Kidney (tissue), 22 donors: ENCODE measurements at places on chromosomes 11 and 22.

DNA sequence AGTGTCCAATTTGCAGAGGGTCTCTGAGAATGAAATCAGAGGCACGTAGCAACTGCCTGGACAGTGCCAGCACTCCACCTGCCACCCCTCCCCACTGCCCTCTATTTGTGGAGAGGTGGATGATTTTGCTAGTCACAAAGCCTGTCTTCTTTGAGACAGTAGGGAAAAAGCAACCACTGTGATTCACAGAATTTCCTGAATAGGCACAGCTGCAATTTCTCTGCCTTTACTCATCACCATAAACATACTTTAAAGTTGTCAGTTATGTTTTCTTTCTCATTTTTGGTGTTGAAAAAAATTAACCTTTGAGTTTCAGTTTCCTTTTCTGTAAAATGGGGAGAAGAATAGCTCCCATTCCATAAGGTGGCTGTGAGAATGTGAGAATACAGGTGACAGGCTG lies 134.3 kb downstream of the TEAD1 start:
- no peak for DNase-seq

DNA sequence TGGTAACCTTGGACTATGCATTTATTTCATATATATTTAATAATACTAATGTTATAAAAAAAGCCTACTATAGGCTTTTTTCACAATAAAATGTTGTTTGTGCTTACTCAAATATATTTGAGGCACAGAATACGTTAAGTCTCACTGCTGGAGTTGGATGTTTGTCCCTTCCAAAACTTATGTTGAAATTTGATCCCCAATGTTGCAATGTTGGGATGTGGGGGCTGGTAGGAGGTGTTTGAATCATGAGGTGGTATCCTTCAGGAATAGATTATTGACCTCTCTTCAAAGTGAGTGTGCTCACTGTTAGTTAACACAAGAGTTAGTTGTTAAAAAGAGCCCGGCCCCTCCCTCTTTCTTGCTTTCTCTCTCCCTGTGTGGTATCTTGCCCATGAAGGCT lies 1295.9 kb downstream of the JRKL start:
- no peak for DNase-seq

DNA sequence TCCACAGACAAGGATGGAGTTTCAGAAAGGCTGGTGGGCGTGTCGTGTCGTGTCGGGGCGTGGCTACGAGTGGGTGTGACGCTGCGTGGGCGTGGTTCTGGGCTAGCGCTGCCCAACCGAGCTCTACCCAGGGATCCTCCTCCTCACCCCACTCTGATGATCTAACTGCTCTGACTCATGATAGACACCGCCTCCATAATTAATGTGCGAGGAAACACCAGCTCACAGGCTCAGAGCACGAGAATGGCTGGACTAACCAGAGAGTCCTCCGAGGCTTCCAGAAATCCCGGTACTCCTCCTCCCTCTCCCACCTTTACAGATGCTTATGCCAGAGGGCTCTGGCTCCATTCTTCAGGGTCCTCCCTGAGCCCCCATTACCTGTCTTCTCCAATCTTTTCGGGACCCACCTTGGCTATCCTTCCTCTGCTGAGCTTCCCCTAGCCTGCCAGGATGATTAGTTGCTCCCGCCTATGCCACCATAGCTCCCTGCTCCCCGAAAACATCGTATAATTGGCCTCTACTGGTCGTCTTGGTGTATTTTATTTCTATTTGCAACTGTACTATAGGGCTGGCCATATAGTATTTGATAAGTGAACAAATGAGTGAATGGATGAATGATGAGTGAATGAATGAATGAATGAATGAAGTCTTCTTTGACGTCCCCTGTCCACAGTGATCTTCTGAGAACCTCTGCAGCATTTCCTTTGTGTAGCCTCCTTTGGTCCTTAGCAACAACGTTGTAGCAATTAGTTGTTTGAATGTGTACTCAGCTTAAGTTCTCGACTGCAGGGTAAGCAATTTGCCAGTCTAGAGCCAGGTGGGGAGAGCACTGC lies 21.7 kb downstream of the TMPRSS13 start:
- peak; percentile 87 for DNase-seq

DNA sequence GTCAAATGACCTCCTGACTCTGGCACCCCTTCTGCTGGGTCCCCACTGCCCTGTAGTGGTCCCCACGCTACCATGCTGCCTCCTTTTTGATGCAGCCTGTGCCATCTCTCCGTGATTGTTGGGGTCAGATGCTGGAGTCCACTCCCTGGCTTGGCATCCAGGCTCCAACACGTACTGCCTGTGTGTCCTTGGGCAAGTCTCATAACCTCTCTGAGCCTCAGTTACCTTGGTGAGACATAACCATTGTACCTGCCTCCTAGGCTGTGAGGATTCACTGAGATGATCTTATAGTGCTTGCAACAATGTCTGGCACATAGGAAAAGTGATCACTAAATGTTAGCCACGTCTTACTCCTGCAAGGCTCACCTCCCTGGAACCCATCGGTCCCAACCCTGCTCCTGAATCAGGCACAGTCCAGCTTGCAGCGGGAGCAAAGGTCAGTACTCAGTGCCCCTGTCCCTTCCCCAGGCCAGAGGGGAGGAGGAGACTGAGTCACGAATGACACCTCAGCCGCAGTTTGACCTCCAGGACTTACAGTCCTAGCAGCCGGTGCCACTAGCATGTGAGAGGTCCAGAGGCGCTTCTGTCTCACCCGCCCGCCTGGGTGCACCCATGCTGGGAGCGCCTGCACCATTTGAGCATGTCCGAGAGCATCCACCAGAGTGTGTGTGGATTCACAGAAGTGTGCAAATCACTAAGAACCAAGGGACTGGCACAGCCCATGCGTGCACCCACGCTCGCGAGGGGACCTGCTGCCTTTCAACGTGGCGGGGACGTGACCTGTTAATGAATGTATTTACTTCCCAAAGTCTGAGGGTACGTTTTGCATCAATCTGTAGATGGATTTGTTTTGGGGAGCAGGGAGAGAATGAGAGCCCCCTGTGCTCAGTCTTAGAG lies 3.0 kb upstream of the APOA4 start:
- DNase-seq = no peak
